Common myeloid progenitor, CD34-positive (primary cell): ENCODE measurements at places on chromosomes 2 and 18.

GRCh38 chr2:183248866-183249567 lies 124.8 kb downstream of the NUP35 start:
- DNase-seq: peak; percentile 8

- no peak for DNase-seq
Observed at GRCh38 chr2:96733931-96734330, 5.9 kb downstream of the LMAN2L start.

DNA sequence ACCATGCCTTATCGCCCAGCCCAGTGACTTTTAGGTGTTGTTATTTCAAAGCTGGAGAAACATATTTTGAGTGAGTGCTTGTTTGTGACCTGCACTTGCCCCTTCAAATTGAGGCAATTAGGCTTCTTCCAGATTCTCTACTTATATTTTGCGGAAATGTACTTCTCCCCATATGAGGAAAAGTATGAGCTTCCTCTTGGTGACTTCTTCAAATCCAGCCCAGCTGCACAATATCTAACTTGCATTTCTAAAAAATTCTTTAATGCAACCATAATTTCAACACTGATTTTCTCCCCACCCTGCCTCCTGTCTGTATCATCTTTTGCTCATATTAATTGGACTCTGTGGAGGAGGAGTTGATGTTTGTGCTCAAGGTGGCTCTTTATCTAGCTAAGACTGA lies 391.2 kb upstream of the POU3F3 start:
- DNase-seq: no peak

DNA sequence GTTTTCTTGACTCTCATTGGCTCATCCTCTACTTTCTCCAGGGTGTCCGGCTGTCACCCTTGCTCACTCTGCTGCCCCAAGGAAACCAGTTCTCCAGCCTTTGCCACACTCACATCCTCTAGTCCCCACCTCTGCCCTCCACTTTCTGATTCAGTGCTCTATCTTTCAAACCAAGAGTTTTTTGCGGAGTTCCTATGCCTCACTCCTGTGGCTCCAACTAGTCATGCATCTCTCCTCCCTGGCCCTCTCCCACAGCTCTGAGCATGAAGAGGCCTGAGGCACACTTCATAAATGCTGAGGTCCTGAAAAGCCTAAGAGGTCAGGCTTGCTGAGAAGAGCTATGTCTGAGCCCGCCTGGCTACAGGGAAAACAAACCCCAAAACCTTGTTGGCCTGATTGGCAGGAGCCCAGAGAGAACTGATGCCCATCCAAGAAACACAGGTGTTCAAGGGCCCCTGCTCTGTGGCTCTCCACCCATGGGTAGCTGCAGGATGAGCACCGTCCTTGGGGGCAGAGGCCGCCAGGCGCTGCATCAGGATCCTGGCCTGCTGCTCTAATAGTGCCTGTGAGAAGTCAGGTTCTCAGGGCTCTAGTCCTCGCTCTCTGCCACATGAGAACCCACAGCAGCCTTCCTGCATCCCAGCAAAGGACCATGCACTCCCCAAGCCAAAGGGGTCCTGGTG lies 42.1 kb downstream of the HS1BP3 start:
- DNase-seq: no peak

DNA sequence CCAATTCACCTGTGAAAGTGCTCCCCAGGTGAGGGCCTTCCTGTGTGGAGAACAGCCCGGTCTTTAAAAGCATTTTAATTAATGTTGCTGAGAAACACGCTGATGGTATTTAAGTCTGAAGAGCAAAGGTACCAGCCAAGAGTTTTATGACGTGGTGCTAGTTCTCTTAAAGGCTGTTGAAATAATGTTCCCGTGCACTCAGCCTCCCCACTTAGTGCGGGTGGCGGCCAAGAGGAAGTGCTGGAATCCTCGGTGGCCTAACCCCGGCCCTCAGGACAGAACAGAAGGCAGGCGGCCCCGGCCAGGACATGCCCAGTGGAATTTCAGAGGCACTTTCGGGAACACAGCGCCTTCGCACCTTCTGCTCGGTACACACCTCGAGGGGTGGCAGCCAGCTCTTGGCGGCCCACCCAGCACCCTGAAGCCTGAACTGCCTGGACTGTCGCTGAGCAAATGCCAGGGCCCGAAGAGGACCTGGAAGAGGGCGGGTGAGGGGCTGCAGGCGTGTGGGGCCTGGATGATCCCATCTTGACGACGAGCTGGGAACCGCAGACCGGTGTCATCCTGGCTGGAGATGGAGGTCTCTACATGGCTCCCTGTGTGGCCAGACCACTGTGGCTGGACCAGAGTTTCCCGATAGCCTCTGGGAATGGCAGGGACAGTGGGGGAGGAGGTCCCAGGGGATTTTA lies 142.9 kb downstream of the ASB1 start:
- no peak for DNase-seq

DNA sequence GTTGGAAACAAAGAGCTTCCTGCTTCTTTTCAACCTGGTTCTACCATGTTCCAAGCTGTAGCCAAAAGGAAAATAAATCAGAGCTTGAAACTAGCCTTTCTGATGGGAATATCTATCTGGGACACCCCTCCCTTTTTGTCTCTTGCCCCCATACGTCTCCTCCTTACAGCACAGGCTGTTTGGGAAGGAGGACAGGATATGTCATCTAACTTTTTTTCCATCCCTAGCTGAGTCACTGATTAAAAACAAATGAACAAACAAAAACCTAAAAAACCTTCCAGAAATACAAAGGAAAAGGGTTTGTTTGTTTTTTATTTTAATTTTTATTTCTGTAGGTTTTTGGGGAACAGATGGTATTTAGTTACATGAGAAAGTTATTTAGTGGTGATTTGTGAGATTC lies 151.6 kb downstream of the FAM210A start:
- DNase-seq: no peak

GRCh38 chr2:184053326-184053725 lies 545.0 kb upstream of the ZNF804A start:
- no peak for DNase-seq

- no peak for DNase-seq
Observed at GRCh38 chr2:77190721-77191346, 331.3 kb downstream of the LRRTM4 start.

DNA sequence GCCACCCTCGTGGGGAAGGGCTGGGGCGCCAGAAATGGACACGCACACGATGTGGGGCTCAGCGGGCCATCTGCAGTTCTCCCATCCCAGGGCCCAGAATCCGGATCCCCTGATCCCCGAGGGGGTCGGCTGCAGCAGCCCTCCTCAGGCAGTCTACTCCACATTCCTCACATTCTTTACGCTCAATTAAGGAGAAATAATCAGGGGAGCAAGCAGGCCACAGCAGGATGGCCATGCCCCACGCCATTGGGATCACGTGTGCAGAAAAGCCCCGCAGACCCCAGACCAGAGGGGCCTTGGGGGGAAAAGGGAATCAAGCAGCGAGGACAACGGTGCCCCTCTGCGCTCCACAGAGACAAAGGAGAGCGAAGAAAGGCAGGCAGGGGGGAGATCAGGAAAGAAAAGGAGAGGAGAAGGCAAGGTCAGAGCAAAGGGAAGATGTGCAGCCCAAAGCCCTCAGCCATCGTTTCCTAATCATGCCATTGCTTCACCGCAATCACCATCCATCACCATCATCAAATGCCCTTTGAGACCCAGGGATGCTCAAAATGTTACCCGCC lies 17.5 kb upstream of the PKDCC start:
- no peak for DNase-seq

GRCh38 chr2:24509425-24509824 lies 18.4 kb downstream of the NCOA1 start:
- DNase-seq: no peak

DNA sequence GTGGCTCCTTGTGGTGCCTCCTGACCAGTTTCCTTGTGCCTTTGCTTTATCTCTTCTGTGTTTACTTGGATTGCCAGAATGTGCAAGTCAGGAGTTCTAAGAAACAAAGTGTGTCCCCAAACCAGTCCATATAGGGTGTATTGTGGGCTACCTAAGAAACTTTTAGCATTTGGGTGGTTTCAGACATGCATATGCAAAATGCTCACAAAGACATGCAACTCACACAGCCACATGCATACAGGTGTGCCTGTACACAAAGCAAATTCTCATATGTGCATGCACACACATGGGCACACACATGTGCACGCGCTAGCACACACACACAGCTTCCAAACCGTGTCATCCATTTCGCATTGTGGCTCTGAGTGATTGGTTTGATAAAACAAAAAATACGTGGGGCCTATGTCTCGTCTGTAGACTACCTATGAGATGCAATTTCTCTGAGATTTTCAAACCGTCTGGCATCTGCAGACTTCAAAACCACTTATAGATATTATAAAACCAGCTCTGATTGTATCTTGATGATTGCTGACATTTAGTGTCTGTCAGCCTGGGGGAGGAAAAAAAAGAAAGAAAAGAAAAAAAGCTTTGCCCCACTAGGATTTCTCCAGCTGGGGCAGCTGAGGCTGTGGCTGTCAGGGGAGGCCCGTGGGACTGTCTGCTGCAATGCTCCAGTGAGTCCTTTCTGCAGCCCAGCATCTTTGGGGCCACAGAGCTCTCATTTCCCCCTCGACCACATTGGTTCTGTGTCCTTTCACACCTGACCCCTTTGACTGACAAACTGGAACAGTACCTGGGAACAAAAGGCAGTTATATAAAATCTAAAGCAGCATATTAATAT lies 556.1 kb downstream of the CMPK2 start:
- no peak for DNase-seq

DNA sequence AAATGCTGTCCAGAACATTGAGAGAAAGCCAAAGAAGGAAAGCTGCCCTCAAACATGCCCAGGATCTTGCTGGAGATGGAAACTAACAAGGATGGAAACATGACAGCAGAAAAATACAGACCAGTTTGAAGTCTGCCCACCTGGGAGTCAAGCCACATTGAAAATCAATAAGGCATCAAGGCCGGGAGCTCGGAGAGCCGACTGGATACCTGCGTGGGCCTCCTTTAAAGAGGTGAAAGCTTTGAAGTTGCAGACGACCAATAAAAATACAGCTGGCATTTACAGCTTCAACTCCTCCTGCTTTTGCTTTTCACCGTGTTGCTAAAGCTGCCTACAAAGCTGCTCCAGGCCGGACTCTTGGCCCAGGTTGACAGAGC lies 279.7 kb downstream of the SRBD1 start:
- DNase-seq: no peak

- DNase-seq: peak; percentile 33
Observed at GRCh38 chr18:57666818-57667497, 45.3 kb upstream of the NARS1 start.

- DNase-seq: no peak
Observed at GRCh38 chr18:23949863-23950262, 64.7 kb upstream of the TTC39C start.

GRCh38 chr2:149175956-149176355 lies 137.5 kb downstream of the LYPD6B start:
- no peak for DNase-seq

DNA sequence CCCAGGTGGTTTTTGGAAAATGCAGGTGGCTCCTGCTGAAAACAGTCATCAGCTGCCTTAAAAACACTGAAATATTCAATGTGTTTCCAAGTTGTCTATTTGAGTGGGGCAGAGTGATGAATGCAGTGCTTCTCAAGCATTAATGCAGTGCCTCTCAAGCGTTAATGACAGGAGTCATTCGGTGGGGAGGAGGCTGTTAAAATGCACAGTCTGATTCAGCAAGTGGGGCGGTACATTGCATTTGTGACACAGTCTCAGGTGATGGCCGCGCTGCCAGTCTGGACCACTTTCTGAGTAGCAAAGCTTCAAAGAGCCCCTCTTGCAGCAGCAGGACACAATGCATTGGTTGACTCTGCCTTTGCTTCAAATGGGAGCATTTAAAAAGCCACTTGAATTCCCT lies 231.4 kb upstream of the RGPD4 start:
- DNase-seq: no peak

GRCh38 chr2:204628926-204629712 lies 83.8 kb downstream of the PARD3B start:
- DNase-seq: no peak

- DNase-seq: no peak
Observed at GRCh38 chr2:33268246-33268831, 208.1 kb upstream of the RASGRP3 start.

- DNase-seq: no peak
Observed at GRCh38 chr2:147173798-147174197, 671.0 kb upstream of the ACVR2A start.

DNA sequence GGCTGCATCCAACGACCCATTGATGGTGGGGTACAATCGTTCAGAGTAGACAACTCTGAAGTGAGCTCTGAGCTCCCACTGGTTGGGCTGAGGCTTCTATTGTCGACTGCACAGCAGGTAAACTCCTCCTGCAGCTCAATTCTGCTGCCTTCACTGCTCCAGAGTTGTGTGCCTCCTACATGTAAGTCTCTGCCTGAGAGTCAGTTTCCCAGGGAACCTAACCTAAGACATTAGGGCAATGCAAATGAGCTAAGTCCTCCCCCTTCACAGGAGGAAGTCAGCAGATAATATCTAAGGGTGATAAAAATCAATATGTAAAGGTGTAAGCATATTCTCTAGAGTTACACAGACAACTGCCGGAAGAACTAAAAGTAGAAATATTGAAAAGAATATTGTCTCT lies 22.5 kb upstream of the ACYP2 start:
- DNase-seq: no peak

- DNase-seq: peak; percentile 23
Observed at GRCh38 chr2:196925051-196925767, 1.3 kb downstream of the PGAP1 start.

DNA sequence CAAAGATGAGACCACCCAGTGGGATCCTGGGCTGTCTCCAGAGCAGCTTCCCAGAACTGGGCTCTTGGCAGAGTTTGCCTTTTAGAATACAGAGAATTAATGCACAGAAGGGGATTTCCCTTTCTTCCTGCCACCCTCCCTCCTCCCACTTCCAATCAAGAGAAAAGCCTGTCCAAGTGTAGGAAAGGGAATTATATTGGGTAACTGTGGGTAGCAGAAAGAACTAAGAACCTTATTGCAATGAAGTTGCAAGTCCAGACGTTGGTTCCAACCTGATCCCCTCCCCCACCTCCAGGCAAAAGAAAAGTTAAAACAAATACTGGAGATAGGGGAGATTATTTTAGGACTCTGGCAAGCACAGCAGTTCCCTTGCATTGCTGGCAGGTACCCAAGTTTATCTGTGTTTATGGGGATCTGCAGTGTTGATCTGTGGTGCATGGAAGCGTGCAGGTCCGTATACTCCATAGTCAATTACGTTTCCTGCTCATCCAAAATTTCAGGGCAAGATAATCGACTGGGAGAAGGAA lies 114.3 kb downstream of the PRKCE start:
- no peak for DNase-seq

DNA sequence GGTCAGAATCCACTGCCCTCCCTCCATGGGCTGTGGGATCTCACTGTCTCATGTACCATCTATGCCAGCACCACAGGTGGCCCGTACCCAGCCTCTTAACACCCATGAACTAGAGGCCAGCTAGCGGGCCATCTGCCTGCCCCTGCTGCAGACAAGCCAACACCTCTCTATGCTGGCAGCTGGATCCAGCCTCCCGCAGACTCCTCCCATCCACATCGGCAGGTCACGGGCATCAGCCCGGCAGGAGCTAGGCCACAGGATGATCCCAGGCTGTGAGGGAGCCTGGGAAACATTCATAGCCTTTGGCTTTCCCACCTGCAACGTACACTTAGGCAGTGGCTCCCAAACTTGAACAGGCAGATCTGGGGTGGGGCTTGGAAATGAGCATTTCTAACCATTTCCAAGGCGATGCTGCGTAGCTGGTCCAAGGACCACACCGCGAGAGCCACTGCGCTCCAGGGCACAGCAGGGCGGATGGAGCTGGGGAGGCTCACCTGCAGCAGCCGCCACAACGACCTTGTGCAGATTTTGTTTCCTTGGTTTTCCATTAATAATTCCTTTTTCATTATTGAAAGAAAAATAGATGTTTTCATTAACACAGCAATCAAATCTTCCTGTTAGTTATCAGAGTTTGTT lies 114.7 kb downstream of the KCNF1 start:
- no peak for DNase-seq

- no peak for DNase-seq
Observed at GRCh38 chr2:23280401-23280800, 104.6 kb upstream of the KLHL29 start.
